ENCODE measurements at places on chromosomes 2 and 18. TPM values are rescaled to one million over a fixed set of nuclear protein-coding genes. Genes with fewer than 3 reads are reported as not detected.

DNA sequence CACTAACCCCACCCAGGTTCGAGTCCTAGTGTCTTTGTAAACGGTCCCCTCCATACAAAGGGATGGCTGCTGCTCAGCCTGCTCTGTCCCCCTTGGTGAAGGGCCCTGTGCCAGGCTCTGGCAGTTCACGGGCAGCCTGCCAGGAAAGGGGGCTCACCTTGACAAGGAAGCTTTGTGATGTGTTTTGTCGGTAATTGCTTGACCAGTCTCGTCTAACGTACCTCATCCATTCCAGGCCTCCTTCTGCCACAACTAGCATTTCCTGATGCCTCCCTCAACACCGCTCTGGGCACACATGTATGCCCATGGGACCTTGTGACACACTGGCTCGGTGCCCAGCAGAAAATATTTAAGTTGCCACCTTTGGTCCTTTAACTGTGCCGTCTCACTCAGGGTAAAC lies 171.9 kb downstream of the KLHL29 start:
- DNase-seq, result no peak

- no peak for DNase-seq
Observed at GRCh38 chr2:107018366-107018765, 132.4 kb upstream of the ST6GAL2 start.

DNA sequence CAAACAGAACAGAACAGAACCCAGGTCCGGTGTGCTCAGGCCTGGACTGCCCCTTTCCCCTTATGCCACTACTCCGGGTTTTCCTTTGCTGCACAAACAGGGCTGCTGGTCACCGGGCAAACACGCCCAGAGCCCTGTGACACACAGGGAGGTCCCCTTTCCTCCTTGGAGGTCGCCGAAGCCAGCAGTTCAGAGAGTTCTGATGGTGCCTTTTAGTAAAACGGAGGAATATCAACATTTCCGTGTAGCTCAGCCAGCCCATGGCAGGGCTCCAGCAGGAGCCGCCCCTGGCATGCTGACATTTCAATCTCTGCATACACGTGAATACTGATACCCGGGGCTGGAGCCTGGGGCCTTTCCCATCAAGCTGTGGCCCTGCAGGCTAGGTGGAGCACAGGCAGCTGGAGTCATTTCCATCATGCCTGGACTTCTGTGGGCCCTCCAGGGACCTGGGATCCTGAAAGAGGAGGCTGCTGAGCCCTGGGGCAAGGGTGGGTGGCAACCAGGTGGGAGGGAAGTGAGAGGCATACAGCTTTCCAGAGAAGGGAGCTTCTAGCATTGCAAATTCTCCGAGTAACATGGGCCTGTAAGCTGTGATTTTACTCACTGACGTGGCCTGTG lies 91.4 kb upstream of the PXDN start:
- no peak for DNase-seq

DNA sequence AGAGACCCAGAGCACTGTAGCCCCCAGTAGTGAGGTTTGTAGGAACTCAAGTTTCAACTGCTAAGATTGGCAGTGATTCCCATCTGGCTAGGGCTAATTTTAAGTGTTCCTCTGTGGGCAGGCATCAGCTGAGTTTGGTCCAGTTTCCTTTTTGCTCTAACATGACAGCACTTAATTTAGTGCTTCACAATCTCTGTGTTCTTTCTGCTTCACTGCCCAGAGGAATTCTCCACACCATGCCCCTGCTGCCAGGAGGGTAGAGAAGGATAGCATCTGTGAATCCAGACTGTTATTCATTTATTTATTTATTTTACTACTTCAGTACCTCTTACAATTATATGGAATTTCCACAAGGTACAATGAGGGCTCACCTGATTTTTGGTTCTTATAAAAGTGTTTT lies 549.9 kb upstream of the FSIP2 start:
- DNase-seq, result no peak

GRCh38 chr18:26421931-26422330 lies 126.4 kb downstream of the KCTD1 start:
- no peak for DNase-seq

- no peak for DNase-seq
Observed at GRCh38 chr18:24176727-24177416, 38.0 kb downstream of the CABYR start.

DNA sequence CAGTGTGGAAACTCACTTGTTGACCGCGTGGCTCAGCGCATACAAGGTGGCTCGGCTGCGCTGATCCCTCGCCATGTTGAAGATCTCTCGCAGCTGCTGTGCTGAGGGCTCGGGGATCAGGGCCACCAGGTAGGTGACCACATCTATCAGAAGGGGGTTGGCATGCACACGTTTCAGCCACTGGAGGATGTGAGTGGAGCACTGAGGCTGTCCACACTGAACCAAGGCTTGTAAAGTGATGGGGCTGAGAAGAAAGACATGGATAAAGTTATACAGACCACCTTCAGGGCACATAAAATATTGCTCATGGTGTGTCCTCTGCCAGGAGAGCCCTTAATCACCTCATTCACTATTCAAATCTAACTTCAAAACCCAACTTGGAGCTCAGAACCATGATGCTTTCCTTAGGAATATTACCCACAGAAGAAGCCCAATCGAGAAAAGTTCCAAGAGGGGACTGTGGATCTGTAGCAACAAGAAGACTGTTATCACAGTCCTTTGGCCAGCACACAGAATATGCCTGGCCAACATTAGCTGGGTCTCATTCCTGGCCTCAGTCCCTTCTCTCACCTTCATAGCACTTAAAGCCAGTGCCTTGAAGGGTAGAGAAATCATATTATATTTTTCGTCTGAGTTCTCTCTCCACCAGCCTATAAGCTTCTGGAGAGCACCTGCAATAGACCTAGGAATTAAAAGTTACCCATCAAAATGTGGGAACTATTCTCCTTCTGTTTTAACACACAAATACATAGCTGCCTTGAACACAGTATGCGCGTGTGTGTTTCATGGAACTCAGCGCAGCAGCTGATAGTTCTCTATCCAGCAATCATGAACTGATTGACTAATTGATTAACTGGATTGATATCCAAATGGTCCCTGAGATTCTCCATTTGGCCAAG lies 11.3 kb downstream of the APOB start:
- DNase-seq, result no peak

DNA sequence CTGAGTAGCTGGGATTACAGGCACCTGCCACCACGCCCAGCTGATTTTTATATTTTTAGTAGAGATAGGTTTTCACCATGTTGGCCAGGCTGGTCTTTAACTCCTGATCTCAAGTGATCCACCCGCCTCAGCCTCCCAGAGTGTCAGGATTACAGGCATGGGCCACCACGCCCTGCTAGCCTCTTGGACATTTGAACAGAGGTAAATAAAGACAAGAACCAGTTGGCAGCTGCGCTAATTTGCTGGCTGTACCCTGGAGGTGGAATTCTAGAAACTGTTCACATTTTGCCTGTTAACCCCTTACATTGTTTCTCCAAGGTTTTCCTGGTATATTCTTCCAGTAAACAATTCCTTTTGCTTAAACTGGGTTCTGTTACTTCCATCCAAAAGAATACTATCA lies 132.9 kb downstream of the CDH2 start:
- DNase-seq, result no peak

DNA sequence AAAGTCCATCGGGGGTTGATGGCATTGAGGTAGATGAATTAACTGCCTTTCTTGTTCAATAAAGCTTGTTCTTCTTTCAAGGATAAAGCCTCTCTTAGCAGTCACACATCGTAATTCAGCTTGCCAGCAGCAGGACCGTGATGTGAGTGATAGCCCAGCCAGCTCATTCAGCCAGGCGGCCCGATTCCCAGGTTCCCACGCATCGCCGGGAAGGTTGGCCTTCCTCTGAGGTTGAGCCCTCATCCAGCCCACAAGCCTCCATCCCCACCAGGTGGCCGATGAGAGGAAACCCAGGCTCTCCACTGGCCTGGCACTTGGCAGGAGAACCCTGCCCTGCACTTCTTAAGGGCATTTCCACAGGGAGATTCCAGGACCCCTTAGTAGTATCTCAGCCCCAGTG lies 4.7 kb downstream of the AGAP1 start:
- no peak for DNase-seq

DNA sequence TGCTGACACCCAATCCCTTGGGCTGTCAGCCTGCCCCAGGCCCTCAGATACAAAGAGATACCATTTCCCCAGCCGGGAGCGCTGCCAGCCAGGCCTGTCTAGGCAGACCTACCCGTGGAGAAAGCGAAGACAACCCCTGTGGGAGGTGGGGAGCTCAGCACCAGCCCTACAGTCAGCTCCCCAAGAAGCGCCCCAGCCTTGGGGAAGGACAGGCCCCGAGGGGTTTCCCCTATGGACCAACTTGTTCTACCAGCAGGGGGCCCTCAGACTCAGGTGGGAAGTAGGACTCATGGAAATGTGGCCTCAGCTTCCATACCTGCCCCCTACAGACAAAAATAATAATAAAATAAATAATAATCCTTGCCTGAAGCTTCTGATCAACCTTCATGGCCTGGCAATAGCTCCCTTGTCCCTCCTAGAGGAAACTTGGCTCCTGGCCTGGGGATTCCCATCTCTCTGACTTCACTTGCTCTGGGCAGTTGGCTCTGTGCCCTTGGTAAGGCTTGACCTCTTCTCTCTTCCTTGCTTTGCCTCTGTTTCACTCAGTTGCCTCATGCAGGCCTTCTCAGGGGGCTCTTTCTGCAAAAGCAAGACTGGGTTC lies 7.0 kb downstream of the SLC35F6 start:
- no peak for DNase-seq

DNA sequence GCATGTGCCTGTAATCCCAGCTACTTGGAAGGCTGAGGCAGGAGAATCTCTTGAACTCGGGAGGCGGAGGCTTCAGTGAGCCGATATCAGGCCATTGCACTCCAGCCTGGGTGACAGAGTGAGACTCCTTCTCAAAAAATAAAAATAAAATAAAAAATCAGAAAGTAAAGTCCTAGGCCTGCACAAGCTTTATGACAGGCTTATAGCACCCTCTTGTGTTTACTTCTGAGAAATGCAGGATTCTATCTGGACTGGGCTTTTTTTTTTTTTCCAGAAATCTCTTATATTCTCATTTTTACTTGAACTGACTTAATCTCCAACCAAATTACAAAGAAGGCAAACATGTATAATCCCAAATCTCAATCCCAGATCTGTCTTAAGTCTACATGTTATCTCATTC lies 26.1 kb upstream of the REG3G start:
- no peak for DNase-seq

GRCh38 chr2:30979822-30980245 lies 158.4 kb downstream of the GALNT14 start:
- DNase-seq, result no peak

DNA sequence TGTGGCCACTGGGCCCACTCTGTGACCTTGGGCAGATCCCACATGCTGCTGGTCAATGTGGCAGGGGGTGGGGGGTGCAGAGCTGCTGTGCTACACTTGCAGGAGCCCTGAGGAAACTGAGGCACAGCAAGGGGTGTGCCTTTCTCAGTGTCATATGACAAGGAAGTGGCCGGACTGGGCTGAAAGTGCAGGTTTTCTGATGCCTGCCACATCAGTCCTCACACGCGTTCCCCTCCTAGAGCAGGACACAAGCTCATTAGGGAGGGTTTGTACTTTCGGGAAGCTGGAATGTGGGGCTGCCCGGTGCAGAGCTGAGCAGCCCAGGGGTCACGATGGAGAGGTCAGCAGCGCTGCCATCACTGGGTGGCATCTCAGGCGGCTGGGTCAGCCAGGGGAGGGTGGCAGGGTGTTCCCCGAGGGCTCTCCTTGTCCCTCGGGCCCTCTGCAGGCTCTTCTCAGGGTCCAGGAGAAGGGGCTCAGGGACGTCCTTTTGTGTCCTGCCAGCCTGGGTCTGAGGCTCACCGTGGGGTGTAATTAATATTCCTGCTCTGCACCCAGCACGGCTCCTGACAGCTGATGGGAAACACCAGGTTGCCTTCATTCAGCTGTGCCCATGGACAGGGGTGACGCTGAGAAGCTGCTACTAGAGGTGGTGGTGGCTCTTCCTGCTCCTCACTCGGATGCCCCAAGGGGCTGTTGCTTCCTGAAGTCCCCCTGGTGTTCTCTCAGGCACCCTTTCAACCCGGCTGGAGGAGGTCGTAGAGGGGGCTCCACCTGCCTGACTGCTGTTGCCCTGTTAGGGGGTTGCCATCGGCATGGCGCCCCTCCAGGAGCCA lies 62.1 kb upstream of the HDAC4 start:
- DNase-seq, result peak; percentile 87

DNA sequence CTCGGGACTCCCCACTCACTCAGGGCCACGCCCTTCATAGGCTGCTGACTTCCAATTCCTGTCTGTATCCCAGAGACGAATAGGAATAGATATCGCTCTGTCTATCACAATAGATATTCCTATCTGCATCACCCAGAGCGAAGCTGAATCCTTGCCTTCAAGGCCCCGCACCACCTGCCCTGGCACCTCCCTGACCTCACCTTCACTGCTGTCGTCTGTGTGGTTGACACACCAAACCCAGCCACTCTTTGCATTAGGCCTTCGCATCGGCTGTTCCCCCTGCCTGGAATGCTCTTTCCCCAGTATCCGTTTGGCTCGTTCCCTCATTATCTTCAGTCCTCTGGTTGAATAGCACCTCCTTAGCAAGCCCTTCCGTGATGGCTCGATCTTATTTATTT lies 43.5 kb downstream of the ATOH8 start:
- no peak for DNase-seq

- no peak for DNase-seq
Observed at GRCh38 chr2:3291113-3291512, 86.5 kb downstream of the EIPR1 start.

DNA sequence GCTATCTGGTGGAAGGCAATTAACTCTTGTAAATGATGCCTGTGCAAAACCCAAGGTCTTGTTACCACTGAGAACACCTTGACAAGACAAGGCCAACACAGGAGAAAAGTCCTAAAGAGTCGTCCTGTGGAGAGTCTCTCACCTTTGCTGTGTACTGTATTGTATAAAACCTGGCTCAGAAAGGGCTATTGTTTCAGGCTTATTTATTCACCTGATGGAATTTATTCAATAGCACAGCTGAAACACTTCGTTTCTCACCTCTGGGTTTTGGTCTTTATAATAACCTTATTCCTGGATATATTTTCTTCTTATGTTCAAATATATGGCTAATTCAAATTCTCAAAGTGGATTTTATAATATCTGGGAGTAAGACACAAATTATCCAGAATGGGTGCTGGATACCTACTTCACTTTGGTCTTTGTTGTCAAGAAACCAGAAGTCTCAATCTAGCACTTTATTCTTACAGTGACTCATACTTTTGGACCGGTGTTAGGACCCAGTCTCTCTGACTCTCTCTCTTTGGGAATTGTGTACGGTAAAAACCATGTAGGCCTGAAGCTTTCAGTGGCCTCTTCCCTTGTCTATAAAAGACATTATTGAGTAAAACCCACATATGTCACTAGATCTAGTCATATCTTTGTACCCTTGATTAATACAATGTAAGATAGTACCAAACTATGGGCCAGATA lies 16.1 kb upstream of the STAT4 start:
- no peak for DNase-seq

- DNase-seq, result no peak
Observed at GRCh38 chr2:102112692-102113665, 29.6 kb upstream of the IL1R1 start.

The ADAM23 gene
- 1.7 TPM for total RNA-seq

The OSR1 gene
- total RNA-seq, result 52.9 TPM

The VWC2L gene
- total RNA-seq, result not detected

The SNED1 gene
- 14.0 TPM for total RNA-seq

The RAB11FIP5 gene
- total RNA-seq, result 42.1 TPM

The TOGARAM2 gene
- total RNA-seq, result 0.57 TPM

The ACKR3 gene
- 52.9 TPM for total RNA-seq

The TMEM200C gene
- total RNA-seq, result 0.39 TPM

The TTC39C gene
- total RNA-seq, result 35.0 TPM

The RFX8 gene
- not detected for total RNA-seq

The HOXD9 gene
- total RNA-seq, result 2.2 TPM

Measured in esophagus muscularis mucosa (tissue), 4 donors.